NB4 (cell line): ENCODE measurements at places on chromosomes 16 and 17.

DNA sequence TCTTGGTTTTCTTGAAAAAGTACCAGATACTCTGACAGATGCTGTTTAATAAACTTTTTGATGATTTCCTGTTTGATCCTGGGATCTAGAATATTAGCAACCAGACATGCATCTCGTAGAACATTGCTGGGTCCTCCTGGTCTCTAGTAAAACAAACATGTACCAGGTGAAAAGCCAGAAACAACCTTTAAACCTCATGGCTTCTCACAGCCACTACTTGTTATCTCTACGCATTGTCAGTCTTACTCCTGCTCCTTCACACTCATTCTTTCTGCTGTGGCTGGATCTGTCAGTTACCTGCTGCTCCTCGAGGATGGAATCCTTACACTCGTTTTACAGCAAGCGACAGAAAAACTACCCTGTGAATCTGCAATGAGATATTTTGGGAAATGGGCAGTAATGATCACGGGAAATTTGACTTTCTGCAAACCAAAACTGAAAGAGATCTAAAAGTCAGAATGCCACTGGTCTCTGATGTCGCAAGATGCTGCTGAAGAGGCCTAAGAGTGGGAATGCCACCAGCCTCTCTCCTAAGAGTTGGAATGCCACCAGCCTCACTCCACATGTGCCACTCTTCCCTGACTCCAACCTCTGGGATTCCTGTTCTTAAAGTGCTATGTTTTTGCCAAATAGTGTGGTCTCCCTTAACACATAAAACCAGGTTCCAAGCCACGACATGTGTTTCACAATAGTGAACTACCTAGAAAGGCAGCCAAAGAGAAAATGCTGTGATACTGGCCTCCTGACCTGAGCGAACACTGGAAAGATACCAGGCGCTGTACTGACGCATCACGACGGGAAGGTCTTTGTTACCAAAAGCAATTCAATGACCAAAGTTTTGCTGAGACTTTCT is 86.3 kb downstream of the VPS53 start:
- peak; percentile 3 for DNase-seq

- DNase-seq: no peak
Measured at GRCh38 chr17:27341041-27341471, 47.1 kb downstream of the WSB1 start.

GRCh38 chr16:55003916-55004315 is 73.3 kb downstream of the IRX5 start:
- peak; percentile 12 for DNase-seq

DNA sequence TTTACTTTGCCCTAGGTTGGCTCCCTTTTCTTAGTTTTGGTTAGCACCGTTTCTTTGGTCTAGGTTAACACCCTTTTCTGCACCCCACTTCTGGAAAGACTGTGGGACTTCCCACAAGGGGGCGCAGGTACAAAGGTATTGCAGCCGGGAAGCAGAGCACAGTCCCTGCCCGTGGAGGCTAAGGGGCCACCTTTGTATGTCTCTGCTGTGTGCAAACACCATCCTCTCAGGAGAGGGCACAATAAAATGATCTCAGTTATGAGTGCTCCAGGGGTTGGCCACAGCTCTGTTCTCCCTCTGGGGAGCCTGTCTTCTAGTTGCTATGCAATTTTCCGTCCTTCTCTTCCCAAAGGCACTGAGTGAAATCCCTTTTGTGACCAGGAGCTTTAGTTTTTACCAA is 28.4 kb upstream of the TMC5 start:
- DNase-seq: peak; percentile 56

GRCh38 chr16:694187-694862 is 4.1 kb upstream of the WDR24 start:
- DNase-seq: no peak

GRCh38 chr16:52727849-52728248 is 180.9 kb upstream of the TOX3 start:
- peak; percentile 15 for DNase-seq
